CD8-positive, alpha-beta memory T cell (primary cell): ENCODE measurements at places on chromosomes 7 and 10.

GRCh38 chr7:28815928-28816373 is 142.2 kb downstream of the TRIL start:
- DNase-seq, result no peak

DNA sequence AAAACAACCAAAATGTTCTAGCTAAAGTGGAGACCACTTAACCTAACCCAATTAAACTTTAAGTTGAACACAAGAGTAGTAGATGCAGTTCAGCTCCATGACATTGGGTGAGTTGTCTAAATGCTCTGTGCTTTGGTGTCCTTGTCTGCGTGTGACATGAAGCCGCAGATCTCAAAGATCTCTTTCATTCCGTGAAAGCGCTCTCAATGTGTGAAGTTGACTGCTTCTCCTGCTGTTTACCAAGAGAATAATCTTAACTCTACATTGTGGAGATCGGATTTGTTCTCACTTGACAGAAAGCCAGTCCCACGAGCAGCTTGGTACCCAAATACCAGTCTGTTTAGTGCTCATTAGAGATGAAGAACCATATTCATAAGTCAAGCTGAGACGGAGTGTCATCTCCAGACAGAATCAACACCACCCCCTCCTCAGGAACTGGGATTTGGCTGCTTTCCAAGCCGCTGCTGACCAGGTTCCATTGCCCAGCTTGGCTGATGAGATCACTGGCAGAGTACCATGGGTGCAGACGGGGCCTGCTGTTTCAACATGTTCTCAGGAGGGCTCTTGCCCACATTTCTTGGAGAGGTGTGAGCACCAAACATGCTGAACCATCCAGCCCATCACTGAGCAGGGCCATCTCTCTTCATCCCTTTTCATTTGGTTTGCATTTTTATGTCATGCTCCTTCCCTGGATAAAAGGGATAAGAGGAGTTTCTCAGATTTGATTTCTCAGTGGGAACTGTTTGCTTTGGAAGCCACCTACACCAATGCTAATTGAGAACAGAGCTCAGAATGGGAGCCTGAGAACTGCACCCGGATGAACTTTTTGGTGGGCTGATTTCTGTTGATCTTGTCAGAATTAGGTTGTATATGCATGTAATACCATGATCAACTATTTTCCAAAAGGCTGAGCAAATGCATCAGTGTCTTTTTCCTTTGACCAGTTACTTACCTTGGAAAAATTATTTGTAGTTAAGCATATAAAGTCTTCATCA is 95.8 kb upstream of the AGBL3 start:
- no peak for DNase-seq

DNA sequence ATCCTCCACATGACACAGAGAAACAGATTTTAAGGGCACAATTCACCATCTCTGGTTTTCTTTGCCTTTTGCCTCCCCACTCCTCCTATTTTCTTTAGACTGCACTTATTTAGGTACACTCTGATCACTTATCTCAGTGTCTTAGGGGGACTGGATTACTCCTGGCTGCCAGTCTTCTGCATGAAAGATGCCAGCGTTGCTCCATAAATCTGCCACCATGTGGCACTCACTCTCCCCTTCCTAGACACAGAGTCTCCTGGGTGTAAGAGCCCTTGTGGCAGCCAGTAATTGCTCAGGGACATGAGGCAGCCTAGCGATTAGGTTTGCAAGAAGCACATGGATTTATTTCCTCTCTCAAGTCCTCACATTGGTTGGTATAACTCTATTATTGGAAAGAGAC is 34.5 kb upstream of the RBM20 start:
- no peak for DNase-seq

GRCh38 chr7:71988201-71988600 is 423.9 kb downstream of the CALN1 start:
- no peak for DNase-seq
